Stimulated activated CD8-positive, alpha-beta memory T cell treated with anti-CD3 and anti-CD28 coated beads, Interleukin-4, amount 100 ng/mL, for 4 hours (primary cell): ENCODE measurements at places on chromosomes 1 and 21.

DNA sequence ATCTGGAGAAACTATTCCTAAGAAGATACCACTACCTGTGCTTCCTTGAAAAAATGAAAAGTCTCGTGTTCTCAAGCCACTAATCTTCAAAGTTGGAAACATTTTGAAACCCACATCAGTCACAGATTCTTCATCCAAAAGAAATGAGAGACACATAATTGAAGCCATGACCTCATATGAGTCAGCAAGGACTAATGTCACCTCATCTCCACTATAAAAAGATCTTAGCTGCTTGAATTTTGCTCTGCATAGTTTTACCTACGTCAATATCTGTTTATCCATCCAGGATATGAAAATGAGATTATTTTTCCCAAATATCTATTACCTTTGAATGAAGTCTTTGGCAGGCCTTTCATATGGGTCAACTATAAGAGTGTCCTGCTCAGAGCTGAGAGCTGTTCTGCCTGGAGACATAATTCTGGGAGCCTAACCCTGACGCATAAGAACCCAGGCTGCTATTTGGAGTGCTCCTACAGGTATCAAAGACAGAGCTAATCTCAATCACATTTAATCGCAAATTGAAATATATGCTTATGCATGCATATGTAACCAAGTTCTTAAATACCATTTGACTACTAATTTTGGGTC, 312.5 kb upstream of the PKN2 start:
- DNase-seq = no peak

GRCh38 chr1:48422009-48422408, 50.0 kb downstream of the SPATA6 start:
- DNase-seq = no peak

GRCh38 chr21:39204134-39204533, 20.9 kb upstream of the PSMG1 start:
- no peak for DNase-seq

DNA sequence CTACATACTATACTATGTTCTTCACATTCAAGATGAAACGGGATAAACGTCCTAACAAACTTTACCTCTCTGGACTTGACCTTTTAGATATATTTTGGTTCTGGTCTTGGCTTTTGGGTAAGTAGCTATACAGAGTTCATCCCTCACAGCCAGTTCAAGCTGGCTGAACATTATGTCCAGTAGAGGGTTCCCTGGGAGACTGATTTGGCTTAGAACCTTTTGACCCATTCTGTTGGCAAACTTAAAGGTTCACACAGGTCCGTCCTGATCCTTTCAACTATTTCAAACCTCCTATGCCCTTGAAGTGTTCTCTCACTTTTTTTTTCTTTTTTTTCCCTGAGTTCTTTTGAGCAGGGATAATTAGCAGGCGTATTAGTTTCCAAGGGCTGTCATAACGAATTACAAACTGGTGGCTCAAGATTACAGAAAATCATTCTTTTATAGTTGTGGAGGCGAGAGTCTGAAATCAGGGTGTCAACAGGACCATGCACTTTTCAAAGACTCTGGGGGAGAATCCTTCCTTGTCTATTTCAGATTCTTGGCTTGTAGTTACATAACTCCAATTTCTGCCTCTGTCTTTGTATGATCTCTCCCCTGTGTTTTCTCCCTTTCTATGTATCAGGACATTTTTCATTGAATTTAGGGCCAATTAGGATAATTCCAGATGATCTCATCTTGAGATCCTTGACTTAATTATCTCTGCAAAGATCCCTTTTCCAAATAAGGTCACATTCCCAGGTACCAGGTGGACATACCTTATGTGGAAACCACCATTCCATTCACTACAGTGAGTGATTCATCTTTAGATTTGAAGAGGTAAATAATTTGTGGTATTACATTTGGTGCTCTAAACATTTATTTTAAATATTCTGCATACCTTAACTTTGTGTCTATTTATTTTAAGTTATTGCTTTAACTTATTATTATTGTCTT, 257.4 kb upstream of the USP25 start:
- DNase-seq = no peak

DNA sequence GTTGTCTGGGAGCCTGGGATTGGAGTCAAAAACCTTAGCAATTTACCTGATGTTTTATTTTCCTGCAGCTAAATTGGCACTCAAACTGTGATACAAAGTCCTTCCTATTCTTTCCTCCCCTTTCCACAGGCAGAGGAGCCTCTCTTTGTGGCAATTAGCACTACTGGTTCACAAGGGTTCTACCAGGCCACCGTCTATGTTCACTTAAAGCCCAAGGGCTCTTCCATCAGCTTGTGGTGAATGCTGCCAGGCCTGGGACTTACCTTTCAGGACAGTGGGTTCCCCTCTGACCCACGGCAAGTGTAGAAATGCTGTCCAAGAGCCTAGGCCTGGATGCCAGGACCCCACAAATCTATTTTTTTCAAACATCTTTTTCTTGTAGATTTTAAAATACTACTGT, 251.9 kb upstream of the B3GALT2 start:
- no peak for DNase-seq

- no peak for DNase-seq
These were observed 10.7 kb downstream of the SPEN start for GRCh38 chr1:15858069-15858670.

DNA sequence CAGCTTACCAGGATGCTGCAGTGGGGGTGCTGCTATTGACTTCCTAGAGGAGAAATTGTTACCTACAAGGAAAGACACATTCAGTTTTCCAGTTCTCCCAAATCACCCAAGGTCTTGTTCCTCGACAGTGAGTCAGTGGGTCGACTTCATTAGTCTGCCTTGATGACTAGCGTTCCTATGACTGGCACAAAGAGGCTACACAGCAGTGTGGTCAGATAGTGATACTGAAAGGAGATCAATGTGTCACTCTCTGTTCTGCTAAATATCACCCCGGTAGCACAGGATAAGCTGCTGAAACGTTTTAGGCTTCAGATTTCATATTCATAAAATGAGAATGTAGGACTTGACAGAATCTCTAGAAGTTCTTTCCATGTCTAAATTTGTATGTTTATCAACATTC, 357.4 kb downstream of the LMX1A start:
- DNase-seq = no peak

- no peak for DNase-seq
These were observed 25.8 kb downstream of the IL6R start for GRCh38 chr1:154430903-154431302.

DNA sequence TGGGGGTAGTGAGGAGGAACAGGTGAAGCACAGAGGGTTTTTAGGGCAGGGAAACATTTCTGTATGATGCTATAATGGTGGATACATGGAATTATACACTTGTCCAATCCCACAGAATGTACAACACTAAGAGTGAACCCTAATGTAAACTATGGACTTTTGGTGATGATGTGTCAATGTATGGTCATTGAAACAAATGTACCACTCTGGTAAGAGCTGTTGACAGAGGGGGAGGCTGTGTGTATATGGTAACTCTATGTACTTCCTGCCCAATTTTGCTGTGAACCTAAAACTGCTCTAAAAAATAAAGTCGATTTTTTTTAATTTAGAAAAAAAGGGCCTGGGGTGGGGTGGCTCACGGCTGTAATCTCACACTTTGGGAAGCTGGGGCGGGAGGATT, 22.9 kb downstream of the ASAP3 start:
- DNase-seq = no peak

DNA sequence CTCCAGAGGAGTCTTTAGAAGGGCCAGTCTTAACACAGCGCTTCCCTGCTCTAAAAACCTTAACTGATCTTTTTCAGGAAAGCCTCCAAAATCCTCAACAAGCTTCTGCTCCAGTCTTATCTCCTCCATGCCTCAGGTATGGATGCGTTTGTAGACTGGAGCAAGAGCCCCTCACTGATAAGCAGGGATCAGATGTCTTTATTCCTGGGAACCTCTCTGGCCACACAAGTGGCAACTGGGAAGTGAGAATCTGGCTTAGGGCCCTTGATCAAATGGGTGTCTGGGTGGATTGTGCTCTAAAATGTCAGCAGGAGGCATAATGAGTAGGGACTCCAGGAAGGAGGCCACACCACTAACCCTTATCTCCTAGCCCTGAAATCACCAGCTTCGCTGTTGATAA, 1.4 kb downstream of the ZBTB8A start:
- DNase-seq = no peak

DNA sequence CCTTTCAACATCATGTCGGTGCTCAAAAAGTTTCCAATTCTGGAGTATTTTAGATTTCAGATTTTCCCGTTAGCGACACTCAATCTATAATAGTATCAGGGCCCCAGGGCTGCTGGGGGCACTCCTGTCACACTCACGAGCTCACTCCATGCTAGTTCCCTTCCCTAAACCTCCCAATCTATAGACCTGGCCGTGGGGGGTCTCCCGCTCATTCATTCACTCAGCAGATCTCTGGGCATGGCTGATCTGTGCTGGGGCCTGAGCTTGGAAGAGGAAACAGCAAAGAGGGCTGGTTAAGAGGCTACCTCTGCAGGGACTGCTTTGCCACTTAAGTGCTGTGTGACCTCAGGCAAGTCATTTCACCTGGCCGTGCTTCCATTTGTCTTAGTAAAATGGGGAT, 46.8 kb upstream of the LAPTM5 start:
- DNase-seq = no peak

DNA sequence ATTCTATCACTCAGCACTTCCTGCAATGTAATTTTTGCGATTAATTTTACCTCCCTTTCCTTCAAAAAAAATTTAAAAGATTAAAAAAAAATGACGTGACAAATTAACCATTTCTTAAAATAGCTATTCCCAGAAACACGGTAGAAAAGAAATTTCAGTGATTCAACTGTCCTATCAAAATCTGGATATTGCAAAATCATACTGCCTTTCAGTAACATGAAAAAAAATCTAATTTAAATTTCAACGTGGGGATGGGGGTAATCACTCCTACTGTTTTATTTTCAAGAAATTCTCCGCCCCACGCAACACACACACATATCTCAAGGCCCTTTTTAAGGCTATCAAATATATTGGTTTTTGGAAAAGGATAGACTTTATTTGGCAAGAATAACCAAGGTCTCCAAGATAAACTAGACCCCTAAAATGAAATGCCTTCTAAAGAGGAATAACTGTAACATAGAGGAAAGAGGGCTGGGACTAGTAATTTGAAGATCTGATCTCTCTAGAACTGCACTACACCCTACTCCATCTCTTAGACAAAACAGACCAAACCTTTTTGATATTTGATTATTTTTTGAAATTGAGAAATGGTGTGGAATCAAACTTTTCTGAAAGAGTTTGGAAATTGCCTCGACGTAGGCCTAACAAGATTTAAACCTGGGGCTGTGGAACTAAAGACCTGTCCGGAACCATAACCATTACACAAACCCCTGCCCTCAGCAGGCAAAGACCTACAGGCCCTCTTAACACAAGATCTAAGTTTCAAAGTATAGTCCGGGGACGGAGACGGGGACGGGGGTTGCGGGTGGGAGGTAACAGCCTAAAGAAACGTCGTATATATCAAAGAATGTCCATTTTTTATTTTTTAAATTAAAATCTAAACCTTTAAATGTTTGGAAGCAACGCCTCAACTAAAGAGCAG, 941 bp downstream of the ARNT start:
- DNase-seq = no peak

DNA sequence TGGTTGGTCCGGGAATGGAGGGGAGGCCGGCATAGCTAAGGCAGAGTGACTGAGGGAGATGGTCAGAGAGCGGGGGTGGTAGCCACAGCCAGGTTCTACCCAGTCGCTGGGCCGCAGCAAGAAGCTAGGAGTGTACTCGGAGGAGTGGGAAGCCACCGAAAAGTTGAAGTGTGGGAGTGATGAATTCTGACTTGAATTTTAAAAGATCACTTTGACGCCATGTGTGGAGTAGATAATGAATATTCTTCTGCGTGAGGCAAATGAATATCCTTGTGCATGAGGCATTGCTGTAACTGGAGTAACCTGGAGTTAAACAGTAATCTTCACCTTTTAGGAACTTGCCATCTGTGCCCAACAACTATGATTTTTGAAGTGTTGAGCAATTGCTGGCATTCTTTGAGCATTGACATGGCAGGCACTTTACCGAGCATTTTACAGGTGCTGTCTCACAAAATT, 6.9 kb downstream of the CTPS1 start:
- no peak for DNase-seq

GRCh38 chr1:193031431-193031830, 27.7 kb downstream of the UCHL5 start:
- no peak for DNase-seq

GRCh38 chr1:199404976-199405375, 622.5 kb upstream of the NR5A2 start:
- no peak for DNase-seq

GRCh38 chr1:227038401-227038800, 98.3 kb downstream of the COQ8A start:
- DNase-seq = no peak

GRCh38 chr1:165069829-165070228, 286.7 kb downstream of the LMX1A start:
- no peak for DNase-seq

- no peak for DNase-seq
These were observed 15.0 kb downstream of the SKI start for GRCh38 chr1:2242814-2243725.

DNA sequence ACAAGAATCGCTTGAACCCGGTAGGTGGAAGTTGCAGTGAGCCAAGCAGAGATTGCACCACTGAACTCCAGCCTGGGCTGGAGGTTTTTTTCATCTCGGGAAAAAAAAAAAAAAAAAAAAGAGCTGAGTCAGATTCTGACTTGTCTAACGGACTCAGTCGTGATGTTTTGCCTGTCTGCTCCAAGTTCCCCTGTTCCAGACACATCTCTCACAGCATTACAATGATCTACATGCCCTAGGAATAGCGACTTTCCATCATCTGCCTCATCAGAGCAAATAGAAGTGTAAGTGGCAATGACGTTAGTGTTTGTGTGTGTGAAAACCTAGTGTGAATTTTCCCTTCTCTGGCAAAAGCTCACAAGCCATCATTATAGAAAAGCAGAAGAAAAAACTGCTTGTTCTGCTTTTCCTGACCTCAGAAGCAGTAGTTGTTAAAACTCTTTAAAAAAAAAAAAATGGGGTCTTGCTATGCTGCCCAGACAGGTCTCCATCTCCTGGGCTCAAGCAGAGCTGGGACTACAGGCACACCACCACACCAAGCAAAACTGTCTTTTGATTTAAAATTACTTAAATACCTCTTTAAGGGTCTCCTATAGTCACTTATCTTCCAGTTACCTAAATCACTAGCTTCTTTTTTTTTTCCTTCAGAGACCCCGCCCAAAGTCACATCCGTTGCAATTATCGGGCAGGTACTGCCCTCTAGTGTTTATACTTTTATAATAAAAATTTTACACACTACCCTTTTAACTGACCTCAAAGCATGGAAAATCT, 37.3 kb downstream of the PLEKHO1 start:
- DNase-seq = no peak

DNA sequence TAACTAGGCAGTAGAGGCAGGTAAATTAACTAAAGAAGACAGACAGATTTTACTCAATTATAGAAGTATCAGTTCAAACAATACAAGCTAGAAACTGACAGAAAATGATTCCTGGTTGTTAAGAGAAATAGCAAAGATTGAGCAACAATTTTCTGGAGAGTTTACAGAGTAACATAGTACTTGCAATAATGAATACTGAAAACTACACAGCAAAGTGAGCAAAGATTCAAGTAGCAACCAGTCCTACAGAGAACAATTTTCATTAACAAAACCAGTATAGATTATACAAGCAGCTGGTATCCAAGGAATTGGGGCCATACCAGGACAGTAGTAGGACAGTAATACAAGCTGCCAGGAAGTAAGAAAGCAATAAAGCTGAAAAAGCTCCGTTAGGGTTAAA, 37.6 kb downstream of the EYA3 start:
- DNase-seq = no peak
